Naive thymus-derived CD8-positive, alpha-beta T cell (primary cell): ENCODE measurements at places on chromosomes 3 and 15.

DNA sequence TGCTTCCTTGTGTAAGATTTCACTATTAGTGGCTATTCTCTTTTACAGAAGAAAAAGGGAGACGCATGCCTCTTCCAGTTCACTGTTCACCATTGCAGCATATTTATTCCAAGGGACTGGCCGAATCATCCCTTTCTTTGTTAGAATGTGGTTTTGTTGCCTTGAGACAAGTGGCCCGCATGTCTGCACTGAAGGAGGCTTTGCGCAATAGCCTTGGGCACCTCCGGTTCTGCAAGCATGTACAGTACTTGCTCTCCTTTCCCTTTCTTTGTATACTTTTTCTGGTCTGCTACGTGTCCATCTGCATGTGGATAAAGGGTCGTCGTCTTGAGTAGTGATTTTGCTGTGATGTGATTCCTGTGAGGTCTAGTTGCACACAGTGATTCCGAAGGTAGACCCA lies 43.0 kb downstream of the FLNB start:
- no peak for DNase-seq

- no peak for DNase-seq
These were observed 24.4 kb upstream of the OCA2 start for GRCh38 chr15:28123408-28124023.

- DNase-seq = no peak
These were observed 43.5 kb upstream of the SLC6A11 start for GRCh38 chr3:10772271-10773161.

GRCh38 chr3:189395825-189396224 lies 224.1 kb downstream of the TPRG1 start:
- DNase-seq = no peak

GRCh38 chr3:169662132-169662842 lies 1.2 kb downstream of the MECOM start:
- peak; percentile 18 for DNase-seq

GRCh38 chr3:127073941-127074820 lies 91.3 kb downstream of the PLXNA1 start:
- DNase-seq = no peak

GRCh38 chr3:151894219-151894618 lies 20.8 kb downstream of the SUCNR1 start:
- no peak for DNase-seq

DNA sequence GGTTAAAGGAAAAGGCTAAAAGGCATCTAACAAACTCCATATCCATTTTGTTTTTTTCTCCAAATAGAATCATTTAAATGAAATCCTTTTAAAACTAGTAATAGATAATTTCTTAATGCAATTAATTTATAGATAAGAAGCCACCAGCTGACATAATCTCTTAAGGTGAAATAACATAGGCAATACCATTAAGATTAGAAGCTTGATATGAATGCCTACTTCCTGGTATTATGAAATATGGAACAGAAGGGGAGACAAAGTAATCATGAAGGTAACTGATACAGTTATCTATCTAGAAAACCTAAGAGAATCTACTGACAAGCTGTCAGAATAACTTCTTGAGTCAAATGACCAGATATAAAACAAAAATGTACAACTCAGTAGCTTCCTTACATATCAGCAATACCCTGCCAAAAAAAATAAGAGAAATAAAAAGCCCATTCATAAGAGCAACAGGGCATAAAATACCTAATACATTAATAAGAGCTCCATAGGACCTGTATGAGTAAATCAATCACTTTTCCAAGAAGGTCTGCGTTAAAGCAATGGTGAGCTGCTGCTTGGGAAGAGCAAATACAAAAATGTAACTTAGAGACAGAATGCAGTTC lies 10.7 kb downstream of the EHD4 start:
- DNase-seq = no peak

DNA sequence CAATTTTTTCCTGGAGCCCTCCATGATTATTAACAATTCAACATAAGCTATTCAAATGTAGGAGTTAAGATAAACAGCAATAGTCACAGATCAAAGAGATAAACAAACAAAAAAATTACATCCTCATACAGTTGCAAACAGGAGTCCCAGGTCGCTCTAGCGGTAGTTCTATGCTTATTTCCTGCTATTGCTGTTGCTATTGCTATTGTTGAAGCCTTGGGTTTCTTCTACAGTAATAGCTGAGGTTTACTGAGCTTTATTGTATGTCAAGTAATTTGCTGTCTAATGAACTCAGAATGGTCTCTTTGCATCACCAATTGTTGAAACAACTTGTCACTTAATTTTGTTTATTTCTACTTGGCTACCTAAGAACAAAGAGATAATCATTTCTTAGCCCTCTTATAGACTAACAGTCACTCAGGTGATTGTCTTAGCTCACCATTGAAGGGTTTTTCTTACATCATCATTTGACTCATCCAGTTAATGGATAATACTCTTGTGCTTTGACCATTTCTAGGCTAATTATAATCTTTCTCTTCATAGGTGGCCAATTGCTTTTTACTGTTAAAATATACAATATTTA lies 654.6 kb downstream of the MECOM start:
- DNase-seq = no peak

- DNase-seq = no peak
These were observed 25.7 kb downstream of the PRKCI start for GRCh38 chr3:170247875-170248274.

DNA sequence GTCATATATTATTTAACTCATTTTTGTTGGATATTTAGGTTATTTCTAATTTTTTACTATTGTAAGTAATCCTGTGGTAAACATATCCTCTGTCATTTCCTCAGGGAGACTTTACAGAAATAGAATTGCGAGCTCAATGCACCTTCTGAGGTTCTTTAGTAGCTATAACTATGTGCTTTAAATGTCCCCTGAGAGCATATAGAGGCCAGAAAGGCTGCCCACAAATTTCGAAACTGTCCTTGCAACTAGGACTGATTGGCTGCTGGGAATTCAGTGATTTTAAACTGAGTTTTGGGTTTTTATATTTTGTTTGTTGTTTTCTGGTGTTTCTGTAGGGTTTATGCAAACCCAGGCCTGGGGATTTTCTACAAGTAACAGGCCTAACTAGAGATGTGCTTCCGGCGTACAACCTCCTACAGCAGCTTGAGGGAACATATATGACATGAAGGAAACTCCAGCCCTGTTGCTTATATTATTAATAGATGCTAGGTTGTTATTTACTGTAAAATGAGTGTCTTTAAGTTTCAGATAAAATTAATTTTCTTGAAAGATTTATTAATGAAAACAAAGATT lies 29.1 kb upstream of the P4HTM start:
- no peak for DNase-seq

- no peak for DNase-seq
These were observed 145.9 kb downstream of the APBA2 start for GRCh38 chr15:29031502-29032228.

DNA sequence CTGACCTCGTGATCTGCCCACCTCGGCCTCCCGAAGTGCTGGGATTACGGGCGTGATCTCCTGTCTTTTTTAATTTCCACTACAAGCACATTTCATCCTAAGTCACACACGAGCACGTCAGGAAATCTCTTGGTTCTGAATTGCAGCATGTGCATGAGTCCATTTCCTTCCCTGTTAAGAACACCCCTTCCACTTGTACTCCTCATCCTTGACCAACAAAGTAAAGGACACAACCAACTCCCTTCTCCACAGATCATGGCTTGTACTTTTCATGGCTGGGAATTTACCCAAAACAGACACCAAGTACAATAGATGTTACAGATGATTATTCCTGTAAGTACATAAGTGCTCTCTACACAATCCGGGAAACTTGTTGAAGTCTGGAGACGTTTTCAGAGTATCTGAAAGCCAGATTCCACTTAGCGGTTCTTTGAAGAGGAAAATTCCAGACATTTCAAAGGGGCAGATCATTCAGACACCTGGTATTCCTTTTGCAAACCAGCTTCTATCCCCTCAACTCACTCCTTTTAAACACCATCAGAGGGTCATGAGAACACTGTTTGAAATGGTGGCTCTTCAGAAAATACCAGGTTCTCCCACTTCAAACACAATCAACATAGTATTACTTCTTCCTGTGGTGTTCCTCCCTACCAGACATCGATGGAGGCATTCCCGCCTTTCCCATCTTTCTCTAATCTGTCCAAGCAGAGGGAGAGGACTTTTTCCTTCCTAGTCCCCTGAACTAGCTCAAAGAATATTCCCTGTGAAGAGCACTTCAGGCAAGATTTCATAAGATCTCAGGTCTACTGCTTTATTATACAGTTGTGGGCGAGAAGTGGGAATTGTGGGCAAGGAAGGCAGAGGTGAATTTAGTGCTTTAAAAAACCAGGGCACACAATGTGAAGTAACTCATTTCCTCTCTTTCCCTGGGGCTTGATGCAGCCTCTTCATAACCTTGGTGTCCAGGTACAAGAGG lies 80.1 kb upstream of the TSC22D2 start:
- DNase-seq = no peak

GRCh38 chr3:168881804-168882203 lies 781.7 kb downstream of the MECOM start:
- DNase-seq = no peak

DNA sequence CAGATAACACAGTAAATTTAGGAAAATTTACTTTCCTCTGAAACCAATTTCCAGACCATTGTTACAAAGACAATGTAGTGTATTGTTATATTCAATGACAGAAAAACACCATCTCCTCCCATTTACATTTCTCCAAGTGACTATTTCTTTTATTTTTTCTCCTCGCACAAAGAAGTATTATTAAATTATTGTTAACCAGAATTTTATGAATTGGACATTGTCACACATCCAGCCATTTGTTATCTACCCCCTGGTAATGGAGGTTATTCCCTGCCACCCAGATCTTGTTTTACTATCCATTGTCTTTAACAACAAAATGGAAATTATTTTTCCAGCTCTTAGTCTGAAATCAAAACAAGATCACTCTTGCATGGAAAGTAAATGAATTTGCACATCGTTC lies 511.3 kb downstream of the FGF12 start:
- DNase-seq = no peak

DNA sequence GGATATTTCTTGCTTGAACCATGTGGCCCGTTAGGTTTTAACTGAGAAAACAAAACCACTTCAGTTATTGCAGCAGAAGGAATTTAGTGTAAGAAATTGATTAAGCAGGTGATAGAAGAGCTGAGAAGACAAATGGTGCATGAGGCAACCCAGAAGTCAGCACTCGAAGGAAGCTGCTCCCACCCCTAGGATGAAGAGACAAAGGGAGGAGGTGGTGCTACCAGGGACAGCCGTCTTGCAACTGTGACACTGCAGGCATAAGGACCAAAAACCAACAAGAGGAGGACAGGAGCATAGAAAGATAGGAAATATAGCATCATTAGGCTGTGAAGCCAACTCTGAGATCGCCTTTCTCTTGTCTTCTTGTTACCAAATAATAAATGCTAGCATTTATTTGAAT lies 89.0 kb downstream of the IL20RB start:
- DNase-seq = no peak

DNA sequence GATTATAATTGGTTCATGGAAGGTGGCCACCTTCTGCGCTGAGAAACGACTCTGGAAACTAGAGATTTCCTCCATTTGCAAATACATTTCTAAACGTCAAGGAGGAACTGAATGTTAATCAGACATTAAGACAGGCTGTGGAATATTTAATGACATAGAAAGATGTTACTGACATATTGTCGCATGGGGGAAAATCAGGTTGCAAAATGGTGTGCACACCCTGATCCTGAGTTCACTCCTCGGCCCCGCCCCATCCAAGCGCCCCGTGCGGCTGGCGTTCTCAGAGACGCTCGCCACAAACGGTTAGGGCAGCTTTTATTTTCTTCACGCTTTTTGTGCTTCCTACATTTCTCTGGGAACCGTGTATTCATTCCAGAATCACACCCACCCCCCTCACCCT lies 10.7 kb downstream of the H1-8 start:
- DNase-seq = no peak

DNA sequence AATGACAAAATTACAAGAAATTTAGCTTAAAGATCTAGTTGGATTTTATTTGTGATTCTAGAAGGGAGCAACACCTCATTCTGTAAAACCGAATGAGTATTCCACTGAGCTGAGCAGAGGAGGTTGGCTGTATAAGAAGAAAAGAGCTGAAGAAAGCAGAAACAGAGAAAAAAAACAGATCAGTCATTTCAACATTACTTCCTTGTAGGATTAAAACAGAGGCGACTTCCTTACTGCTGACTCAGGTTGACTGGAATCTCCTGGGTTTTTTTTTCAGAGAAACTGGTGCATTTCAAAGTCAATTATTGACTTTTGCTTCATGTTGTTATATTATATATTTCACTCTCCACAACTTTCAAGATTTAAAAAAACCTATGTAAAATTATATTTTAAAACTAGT lies 368.1 kb upstream of the UBE2E2 start:
- no peak for DNase-seq

DNA sequence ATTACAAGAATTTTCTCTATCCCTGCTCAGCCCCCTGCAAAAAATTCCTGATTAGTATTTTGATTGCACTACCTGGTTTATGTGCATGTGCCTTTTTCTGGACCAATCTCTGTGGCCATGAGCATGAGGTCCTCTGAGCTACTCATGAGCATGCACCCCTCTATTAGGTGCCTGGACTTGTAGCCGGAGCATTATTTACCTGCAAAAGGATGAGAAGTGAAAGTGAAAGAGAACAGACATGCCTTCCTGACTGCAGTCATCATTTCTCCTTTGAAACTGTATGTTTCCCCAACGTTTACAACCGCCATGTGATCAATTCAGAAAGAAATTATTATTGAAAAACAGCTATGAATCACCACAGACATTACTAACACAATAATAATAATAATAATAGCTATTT lies 1008.8 kb downstream of the ROBO2 start:
- no peak for DNase-seq

DNA sequence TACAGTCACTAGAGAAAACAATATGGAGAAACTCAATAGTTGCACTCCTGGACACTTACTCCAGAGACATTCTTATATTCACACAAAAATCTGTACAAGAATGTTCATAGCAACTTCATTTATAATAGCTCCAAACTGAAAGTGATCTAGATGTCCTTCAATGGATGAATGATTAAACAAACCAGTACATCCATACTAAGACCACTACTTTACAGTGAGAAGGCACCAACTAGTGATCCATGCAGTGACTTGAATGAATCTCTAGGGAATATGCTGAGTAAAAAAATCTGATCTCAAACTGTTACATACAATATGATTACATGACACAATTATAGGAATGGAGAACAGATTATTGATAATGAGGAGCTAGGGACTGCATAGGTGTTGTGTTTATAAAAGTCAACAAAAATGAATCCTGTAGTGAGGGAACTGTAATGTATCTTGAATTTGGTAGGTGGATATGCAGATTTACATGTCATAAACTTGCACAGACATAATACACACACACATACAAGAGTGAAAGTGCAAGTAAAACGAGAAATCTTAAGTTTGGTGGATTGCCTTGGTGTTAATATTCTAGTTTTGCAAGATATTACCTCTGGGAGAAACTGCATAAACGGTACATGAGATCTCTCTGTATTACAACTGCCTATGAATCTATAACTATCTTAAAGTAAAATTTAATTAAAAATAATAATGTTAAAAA lies 85.7 kb downstream of the SPATA16 start:
- no peak for DNase-seq

- DNase-seq = no peak
These were observed 148.0 kb upstream of the OSTN start for GRCh38 chr3:191051037-191051436.

GRCh38 chr3:4467522-4467867 lies 426 bp upstream of the SUMF1 start:
- no peak for DNase-seq

GRCh38 chr3:71208211-71209095 lies 375.1 kb downstream of the FOXP1 start:
- no peak for DNase-seq

GRCh38 chr15:76337696-76338485 lies 1.3 kb downstream of the ISL2 start:
- DNase-seq = no peak

GRCh38 chr3:38254872-38255271 lies 10.7 kb upstream of the SLC22A13 start:
- no peak for DNase-seq
